ENCODE measurements at places on chromosomes 2 and 18.

- no peak for DNase-seq
Observed at GRCh38 chr2:101173707-101174295, 22.6 kb upstream of the TBC1D8 start.

- no peak for DNase-seq
Observed at GRCh38 chr2:31909661-31910060, 101.1 kb downstream of the MEMO1 start.

GRCh38 chr2:140994856-140995255 is 1136.0 kb downstream of the LRP1B start:
- DNase-seq: no peak

DNA sequence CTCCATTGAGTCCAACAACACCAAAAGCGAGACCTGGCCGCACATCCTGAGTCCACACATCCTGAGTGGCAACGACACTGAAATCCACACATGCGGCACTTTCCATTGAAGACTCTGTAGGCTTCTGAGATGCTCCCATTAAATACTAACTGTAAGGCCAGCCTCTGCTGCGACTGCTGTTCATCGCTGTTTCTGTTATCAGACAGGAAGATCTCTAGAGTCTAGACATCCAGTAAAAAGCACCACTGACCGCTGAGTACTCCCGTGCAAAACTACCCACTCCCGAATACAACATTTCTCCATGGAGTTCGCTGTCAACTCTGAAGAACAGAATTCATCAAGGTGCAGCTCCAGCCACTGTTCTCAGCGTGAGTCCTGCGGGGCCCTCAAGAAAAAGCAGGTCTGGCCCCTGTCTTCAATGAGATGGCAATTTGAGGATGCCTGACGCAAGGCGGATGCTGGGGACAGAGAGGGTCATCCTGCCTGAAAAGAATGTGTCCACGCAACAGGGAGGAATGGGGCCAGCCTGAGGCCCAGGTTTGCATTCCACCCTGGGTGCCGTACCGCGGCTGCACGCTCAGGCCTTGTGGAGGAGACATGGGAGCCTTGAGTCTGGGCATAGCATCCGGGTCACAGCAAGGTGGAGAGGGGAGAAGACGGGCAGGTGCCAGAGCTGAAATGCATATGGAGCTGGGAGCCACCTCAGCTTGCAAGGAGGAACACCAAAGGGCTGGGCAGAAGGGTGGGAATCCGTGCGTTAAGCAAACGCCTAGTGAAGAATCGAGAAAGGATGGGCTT is 61.9 kb downstream of the ZNF516 start:
- DNase-seq: no peak

DNA sequence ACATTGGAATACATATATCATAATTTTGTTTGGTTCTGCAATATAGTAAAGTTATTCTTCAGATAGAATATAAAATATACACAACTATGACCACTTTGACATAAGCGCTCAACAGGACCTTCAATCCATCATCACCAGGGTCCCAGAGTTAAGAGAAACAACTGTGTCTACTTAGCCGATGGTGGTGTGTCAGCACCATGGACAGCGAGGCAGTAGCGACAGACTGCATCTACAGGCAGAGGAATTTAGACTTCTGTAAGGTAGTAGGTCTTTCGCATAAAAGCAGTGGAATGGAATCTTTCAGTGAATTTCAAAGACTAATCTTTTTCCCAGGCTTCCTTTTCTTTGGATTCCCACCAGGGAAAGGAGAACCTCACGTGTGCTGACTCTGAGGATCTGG is 20.5 kb upstream of the LRPPRC start:
- peak; percentile 48 for DNase-seq

- peak; percentile 90 for DNase-seq
Observed at GRCh38 chr18:56709463-56709862, 58.3 kb downstream of the WDR7 start.

DNA sequence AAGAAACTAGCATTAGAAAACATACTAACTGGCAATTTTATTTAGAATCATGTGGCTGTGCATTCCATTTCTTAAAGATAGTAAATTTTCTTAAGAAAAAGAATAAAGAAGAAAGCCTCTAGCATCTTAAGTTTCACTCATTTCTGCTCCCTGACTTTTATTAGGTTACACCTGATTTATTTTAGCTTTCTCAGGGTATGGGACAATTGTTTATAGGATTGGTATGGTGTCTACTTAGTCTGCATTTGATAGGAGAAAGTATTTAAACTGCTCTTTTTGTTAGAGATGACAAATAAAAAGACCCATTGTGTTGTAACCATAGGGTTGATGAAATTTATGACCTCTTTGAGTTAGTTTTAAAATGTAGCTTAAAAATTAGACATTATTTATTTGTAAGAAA is 115.2 kb downstream of the PTPRM start:
- no peak for DNase-seq

- DNase-seq: no peak
Observed at GRCh38 chr2:233093166-233093448, 33.0 kb downstream of the INPP5D start.

DNA sequence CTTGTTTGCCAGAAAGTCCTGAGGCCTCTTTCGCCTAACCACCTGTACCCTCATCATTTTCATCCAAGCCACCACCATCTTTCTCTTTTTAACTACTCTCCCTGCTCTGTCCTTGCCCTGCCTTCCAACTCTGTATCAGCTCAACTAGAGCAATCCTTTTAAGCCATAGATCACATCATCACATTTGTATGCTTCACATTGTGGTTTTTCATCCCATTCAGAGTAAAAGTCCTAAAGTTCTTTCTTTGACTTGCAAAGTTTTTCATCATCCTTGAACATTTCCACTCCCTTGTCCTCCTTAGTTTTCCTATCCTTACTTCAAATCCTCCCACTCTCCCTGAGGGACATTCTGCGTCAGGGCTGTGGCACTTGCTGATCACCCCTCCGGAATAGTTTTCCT is 73.9 kb downstream of the SLC39A10 start:
- DNase-seq: peak; percentile 53

- peak; percentile 42 for DNase-seq
Observed at GRCh38 chr2:172328103-172328841, 99.1 kb upstream of the ITGA6 start.

DNA sequence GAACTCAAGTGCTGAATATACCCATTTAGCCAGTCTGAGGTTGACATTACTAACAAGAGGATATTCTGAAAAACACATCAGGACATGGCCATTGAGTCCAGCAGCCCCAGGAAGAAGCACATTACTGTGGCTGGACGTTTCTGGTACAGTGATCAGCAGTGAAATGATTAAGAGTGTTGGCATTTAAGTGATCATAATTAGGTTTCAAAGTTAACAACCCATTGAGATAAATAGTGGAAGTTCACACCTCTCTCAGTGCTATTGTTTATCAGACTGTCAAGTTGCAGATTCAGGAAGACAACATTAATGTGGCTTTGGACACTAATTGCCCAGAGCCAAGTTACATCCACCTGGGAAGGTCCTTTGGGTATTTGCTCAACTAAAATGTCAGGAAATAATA is 139.5 kb upstream of the GAREM1 start:
- DNase-seq: no peak

- DNase-seq: no peak
Observed at GRCh38 chr18:55912919-55913318, 324.9 kb upstream of the TCF4 start.

DNA sequence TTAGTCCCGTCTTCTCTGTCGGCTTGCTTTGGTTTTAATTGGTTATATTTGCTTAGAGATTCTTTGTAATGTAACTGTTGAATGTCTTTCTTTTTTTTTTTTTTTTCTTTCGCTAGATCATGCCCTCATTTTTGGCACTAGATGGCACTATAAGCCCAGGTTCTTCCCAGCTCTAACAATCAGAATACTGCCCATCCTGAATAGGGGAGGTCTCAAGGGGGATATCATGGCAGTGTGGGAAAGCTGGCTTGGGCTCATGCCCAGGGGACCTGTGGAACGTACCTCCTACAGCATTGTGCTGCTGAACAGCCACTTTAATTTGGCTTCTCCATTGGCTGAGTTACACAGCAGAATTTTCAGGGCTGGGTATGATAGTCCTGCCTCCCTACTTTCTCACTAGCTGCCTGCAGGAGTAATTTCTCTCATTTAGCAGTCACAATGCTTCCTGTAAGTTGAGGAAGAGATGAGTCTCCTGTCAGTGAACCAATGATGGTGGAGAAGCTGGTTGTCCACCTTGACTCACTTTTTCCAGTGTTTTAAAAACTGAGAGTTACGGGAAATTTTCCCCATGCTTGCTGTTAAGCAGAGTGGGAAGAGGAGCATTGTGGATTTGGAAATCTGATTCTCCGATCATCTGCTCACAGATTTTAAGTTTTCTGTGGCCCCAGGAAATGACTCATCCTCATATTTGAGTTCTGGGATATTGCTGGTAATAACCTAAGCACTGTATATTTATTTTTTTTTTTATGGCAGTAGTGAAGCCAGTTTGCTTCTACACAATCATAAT is 47.2 kb downstream of the RAD51AP2 start:
- DNase-seq: peak; percentile 59

- no peak for DNase-seq
Observed at GRCh38 chr2:3405307-3405706, 25.8 kb downstream of the TRAPPC12 start.

DNA sequence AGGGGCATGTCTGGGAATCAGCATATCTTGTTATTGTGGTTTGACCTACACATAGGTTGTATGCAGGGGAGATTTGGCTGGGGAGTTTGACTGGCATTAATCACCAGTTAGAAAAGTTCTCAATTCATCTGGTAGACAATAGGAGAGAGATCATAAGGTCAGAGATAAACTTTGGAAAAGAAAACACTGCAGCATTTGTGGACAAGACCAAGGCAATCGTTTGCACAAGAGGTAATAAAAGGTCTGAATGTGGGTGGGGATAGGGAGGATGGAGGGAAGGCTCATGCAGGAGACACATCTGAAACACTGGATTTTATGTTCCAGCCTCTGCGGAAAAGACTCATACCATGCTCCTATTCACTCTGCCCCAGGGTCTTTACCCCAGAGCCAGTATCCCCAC is 136.9 kb downstream of the MAIP1 start:
- no peak for DNase-seq

DNA sequence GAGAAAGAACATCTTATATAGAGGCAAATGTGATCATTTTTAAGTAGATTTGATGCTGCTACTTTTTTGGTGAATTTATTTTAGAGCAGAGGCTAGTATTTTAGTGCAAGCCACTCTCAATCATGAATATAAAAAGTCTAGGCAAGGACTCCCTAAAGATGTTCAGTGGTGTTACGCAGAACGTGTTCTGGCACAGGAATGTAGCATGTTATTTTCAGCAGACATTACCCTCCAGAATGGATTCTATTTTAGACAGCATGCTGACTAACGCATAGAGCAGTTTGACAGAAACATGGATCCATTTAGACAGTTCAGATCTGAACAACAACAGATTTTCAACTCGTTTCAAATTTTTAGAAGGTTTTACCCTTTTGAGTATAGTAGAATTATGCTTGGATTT is 54.1 kb downstream of the DSC3 start:
- DNase-seq: no peak

DNA sequence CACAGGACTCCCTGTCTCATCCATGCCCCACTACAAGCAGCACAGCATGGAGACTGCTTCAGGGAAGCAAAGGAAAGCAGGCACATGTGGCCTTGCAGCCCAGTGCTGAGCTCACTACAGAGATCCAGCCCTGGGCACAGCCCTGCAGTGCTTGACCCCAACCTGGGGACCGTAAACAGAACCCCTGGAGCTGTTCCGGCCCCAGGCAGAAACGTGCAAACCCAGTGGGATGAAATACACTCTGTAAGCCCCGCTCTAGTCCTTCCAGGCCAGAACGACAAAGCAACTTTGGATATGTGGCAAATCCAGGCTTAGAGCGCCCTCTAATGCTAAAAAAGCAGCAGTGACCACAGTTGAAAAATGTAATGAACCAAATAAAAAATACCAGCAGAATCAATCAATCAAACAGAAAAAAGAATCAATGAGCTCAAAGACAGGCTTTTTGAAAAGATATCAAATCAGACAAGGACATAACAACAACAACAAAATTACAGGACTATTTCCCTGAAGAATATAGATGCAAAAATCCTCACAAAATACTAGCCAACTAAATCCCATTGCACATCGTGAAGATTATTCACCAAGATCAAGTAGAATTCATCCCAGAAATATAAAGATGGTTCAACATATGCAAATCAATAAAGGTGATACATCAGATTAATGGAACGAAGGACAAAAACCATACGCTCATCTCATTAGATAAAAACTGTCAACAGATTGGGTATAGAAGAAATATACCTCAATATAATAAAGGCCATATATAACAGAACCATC is 45.6 kb downstream of the ZNF519 start:
- peak; percentile 14 for DNase-seq

DNA sequence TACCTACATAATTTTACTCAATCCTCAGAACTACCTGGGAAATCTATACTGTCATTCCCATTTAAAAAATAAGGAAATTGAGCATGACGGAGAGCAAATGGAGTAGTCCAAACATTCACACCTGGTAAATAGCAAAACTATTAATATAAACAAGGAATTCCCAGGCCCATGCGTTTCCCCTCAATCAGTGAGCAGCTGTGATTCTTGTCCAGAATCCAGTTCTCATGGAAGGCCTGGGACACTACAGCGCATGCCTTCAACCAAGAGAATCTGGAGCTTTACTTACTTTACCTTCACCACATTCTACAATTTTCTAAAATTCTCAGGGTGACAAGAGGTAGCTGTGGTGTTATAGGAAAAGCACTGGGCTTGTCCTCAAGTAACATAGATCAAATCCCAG is 259.0 kb downstream of the LRATD1 start:
- no peak for DNase-seq

GRCh38 chr2:68741805-68742306 is 7.2 kb downstream of the ARHGAP25 start:
- no peak for DNase-seq

DNA sequence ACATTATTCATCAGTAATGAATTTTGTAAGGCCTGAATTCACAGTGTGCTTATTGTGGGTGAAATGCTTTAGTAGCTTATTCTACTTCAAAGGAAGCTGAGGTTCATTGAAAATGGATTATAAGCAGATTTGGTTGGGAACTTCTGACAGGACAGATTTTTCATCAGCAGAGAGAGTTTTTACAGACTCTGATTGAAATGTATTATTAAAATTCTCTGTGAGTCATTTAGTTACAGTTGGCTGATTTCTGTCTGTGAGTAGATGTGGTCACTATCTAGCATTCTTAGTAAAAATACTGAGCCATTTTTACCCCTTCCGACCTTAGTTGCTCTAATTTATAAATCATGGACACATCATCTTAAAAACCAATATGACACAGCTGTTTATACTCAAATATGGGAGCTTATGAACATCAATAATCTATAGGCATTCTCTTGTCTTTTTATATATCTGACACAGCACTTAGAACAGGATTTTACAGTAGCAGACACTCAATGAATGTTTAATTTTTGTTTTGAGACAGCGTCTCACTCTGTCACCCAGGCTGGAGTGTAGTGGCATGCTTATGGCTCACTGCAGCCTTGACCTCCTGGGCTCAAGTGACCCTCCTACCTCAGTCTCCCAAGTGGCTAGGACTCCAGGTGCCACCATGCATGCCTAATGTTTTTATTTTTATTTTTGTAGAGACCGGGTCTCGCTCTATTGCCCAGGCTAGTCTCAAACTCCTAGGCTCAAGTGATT is 239.6 kb downstream of the BABAM2 start:
- peak; percentile 80 for DNase-seq

Data from fibroblast of skin of right biceps (primary cell).